ENCODE measurements at places on chromosomes 4 and X.

DNA sequence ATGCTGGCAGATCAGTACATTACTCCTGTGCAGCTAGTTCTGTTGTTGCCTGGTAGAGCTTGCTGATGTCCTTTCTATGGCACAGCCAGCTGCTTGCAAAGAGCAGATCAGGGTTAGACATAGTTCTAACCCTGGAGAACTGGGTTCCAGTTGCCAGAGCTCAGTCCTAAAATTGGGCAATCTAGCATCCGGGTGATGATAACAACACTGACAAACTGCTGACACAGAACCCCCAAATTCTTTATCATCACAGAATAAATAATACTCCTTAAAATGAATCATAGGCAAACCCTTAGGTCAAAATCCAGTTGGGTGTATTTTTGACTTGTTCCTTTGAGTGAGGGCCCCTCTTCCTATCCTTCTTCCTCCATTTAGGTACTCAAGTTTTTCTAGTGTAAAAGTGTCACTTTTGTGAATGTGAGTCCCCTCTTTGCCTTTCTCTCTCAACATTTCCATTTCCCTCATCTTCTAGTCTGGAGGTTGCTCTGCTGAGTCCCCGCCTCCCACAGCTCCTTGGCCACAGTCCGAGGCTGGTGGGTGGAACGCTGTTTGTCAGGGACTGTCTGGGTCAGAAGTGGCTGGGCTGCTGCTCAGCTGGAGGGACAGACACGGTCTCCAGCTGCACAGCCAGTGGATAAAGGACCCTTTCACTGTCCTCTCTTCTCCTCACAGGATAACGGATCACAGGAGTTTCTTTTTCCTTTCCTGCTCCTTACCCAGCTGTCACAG is 93.6 kb upstream of the RASGEF1B start:
- H3K27ac ChIP-seq = no peak overlapping the region
- no peaks in the 10 kb centered on the region for H3K27me3 ChIP-seq
- no peak overlapping the region for H3K4me3 ChIP-seq
- no peak for DNase-seq
- H3K36me3 ChIP-seq = no peaks in the 10 kb centered on the region
- peaks cover 15% of the 10 kb centered on the region for H3K4me1 ChIP-seq

- H3K4me3 ChIP-seq = no peak overlapping the region
- H3K4me1 ChIP-seq = no peaks in the 10 kb centered on the region
- DNase-seq = no peak
- no peak overlapping the region for H3K27ac ChIP-seq
- H3K36me3 ChIP-seq = peaks cover 13% of the 10 kb centered on the region
Observed at GRCh38 chrX:72142794-72143608, 11.3 kb upstream of the RTL5 start.

GRCh38 chr4:115332078-115332477 is 218.7 kb upstream of the NDST4 start:
- no peaks in the 10 kb centered on the region for H3K4me1 ChIP-seq
- no peak for DNase-seq

DNA sequence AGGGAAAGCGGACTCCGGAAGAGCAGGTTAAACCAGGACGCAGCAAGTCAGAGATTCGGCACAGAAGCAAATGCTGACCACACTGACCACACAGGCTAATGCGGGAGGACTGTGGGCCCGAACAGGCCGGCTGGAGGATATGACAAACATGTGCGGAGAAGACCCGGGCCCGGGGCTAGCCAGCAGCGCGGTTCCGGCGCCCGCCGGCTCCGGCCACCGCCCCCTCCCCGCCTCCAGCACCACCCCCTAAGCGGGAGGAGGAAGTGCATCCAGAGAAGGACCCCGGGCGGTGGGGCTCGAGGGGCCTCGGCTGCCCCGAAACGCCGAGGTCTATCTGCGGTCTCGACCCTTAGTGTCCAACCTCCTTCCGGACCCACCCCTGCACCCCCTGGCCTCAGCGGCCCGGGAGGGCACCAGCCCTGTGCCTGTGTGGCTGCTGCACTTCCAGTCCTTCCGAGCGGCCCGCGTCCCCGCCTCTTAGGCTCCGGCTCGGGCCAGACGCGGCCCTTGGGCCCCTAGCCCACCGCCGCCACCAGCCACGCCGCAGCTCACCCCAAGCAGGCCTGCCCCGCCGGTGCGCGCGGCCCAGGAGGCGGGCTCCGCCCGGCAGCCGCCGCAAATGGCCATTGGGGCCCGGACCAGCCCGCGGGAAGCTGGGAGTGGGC is 2.1 kb downstream of the ELOVL6 start:
- peak; percentile 83 for DNase-seq
- H3K36me3 ChIP-seq = peaks cover 10% of the 10 kb centered on the region
- H3K4me3 ChIP-seq = peak overlapping the region; percentile 90
- no peaks in the 10 kb centered on the region for H3K27me3 ChIP-seq

DNA sequence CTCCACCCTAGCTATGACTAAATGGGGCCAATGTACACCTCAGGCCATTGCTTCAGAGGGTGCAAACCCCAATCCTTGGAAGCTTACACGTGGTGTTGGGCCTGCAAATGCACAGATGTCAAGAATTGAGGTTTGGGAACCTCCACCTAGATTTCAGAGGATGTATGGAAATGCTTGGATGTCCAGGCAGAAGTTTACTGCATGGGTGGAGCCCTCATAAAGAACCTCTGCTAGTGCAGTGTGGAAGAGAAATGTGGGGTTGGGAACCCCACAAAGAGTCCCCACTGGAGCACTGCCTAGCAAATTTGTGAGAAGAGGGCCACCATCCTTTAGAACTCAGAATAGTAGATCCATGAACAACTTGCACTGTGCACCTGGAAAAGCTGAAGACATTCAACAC is 284.1 kb downstream of the ANTXR2 start:
- H3K4me1 ChIP-seq = no peaks in the 10 kb centered on the region
- peaks cover 52% of the 10 kb centered on the region for H3K36me3 ChIP-seq
- H3K4me3 ChIP-seq = no peak overlapping the region
- no peak for DNase-seq

- H3K4me1 ChIP-seq = peaks cover 8% of the 10 kb centered on the region
- H3K4me3 ChIP-seq = no peak overlapping the region
- H3K27ac ChIP-seq = no peak overlapping the region
- DNase-seq = no peak
- H3K27me3 ChIP-seq = no peaks in the 10 kb centered on the region
Observed at GRCh38 chr4:147583876-147584275, 33.3 kb upstream of the TMEM184C start.

GRCh38 chr4:141851246-141851891 is 215.0 kb downstream of the IL15 start:
- no peak overlapping the region for H3K27ac ChIP-seq
- DNase-seq = no peak
- no peaks in the 10 kb centered on the region for H3K4me1 ChIP-seq
- H3K27me3 ChIP-seq = no peaks in the 10 kb centered on the region
- H3K4me3 ChIP-seq = no peak overlapping the region

DNA sequence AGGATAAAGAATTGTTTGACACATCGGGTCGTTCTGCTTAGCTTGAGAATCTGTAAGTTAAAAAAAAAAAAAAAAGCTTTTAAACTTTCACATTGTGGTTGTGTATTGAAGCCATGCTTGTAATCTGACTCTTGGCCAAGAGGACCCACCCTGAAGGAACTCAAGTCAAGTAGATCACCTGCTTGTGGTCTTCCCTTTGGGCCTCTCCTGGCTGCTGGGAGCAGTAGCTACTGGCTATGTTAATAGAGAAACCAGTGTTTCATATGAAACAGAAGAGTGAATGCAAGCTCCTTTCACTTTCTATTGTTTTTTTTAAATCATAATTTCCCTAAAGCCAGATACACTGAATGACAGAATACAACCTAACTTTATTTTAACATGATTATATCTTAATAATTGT is 402.4 kb upstream of the NDST4 start:
- H3K36me3 ChIP-seq = no peaks in the 10 kb centered on the region
- H3K27me3 ChIP-seq = no peaks in the 10 kb centered on the region
- H3K4me1 ChIP-seq = peaks cover 4% of the 10 kb centered on the region
- no peak overlapping the region for H3K27ac ChIP-seq
- no peak for DNase-seq
- no peak overlapping the region for H3K4me3 ChIP-seq

DNA sequence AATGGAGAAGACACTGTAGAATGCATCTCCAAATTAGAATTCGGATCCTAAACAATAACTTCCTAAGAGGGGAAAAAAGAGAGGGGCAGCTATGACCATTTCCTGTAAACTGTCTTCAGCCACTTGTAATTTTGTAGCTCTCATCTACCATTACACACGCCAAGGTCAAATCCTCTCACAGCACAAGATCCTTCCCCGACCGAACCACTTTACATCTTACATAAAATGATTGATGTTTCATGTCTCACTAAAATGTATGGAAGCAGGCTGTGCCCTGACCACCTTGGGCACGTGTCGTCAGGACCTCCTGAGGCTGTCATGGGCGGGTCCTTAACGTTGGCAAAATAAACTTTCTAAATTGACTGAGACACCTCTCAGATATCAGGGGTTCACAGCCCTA is 24.1 kb upstream of the PBDC1 start:
- H3K27ac ChIP-seq = peak overlapping the region; percentile 96
- H3K4me3 ChIP-seq = peak overlapping the region; percentile 68
- no peaks in the 10 kb centered on the region for H3K36me3 ChIP-seq

- H3K4me1 ChIP-seq = no peaks in the 10 kb centered on the region
- peaks cover 6% of the 10 kb centered on the region for H3K36me3 ChIP-seq
- H3K27ac ChIP-seq = peak within 1 kb of the TSS; percentile 94
- peak; percentile 68 for DNase-seq
- peak within 1 kb of the TSS; percentile 89 for H3K4me3 ChIP-seq
- peaks cover 22% of the 10 kb centered on the region for H3K27me3 ChIP-seq
Observed at GRCh38 chrX:130401415-130402207, at the start of gene RBMX2. Gene RBMX2, plus strand, starts transcription at chrX:130401987. Its CDS starts 46 bp downstream, at chrX:130402033.

GRCh38 chr4:17489721-17490120 is 22.2 kb downstream of the QDPR start:
- no peak overlapping the region for H3K4me3 ChIP-seq
- no peak overlapping the region for H3K27ac ChIP-seq
- no peaks in the 10 kb centered on the region for H3K27me3 ChIP-seq
- no peak for DNase-seq
- peaks cover 45% of the 10 kb centered on the region for H3K36me3 ChIP-seq

DNA sequence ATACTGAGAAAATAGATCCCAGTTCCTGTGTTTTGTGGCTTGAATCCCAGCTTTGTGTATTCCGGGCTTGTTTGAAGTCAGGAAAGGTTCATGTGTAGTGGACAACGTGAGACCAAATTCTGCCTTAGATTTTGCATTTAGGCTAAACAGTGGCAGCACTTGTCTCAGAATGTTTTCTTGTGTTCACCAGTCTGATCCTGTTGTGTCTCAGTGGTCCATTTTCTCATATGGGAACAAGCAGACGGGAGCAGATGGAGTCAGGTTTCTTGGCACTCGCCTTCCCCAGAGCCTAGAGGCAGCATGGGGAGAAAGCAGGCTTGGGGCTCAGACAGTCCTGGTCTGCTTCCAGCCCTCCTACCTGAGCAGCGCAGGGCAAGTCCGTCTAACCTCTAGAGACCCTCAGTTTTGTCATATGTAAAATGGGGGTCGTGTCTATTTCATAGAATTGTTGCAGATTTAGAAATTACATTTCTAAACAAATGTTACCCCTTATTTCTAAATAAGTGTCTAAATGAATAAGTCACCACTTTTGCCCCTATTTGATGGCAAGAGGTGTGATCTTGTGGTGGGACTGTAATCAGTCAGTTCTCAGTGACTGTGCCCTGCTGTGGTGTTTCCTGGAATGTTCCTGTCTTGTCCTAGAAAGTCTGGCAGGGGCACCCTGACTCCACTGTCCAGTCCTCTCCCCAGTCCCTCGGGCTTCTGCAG is 28.3 kb upstream of the MSANTD1 start:
- no peak for DNase-seq
- H3K27me3 ChIP-seq = no peaks in the 10 kb centered on the region
- H3K4me1 ChIP-seq = no peaks in the 10 kb centered on the region
- H3K27ac ChIP-seq = no peak overlapping the region

- H3K27me3 ChIP-seq = no peaks in the 10 kb centered on the region
- peaks cover 73% of the 10 kb centered on the region for H3K36me3 ChIP-seq
- H3K4me3 ChIP-seq = no peak overlapping the region
- no peak for DNase-seq
- H3K27ac ChIP-seq = no peak overlapping the region
Observed at GRCh38 chr4:96744676-96745075, 904.8 kb downstream of the PDHA2 start.

GRCh38 chrX:105323928-105324327 is 103.4 kb upstream of the TEX13A start:
- no peak for DNase-seq
- H3K4me1 ChIP-seq = peaks cover 5% of the 10 kb centered on the region
- no peak overlapping the region for H3K4me3 ChIP-seq
- no peaks in the 10 kb centered on the region for H3K27me3 ChIP-seq
- H3K27ac ChIP-seq = no peak overlapping the region
- H3K36me3 ChIP-seq = no peaks in the 10 kb centered on the region

GRCh38 chr4:74474345-74475090 is 29.6 kb downstream of the AREG start:
- no peaks in the 10 kb centered on the region for H3K27me3 ChIP-seq
- no peak for DNase-seq
- H3K4me3 ChIP-seq = no peak overlapping the region
- peaks cover 7% of the 10 kb centered on the region for H3K4me1 ChIP-seq

DNA sequence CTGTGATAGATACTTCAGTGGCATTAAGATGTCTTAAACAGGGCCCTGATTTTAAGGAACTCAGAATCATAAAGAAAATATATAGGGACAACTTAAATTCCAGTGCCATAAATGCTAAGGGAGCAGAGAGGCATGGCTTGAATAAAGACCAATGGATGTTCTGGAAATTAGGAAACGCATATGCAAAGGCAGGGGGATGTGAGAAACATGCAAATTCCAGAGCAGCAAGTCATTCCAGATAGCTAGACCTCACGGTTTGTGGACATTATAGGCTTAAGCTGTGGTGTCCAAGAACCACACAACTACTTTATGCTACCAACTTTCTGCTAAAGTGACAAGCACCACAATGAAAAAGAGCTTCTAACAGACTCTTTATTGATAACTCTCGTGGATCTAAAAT is 132.6 kb upstream of the ANK2 start:
- H3K4me3 ChIP-seq = no peak overlapping the region
- H3K27ac ChIP-seq = peak overlapping the region; percentile 61
- no peaks in the 10 kb centered on the region for H3K36me3 ChIP-seq
- H3K4me1 ChIP-seq = peaks cover 25% of the 10 kb centered on the region
- H3K27me3 ChIP-seq = no peaks in the 10 kb centered on the region

DNA sequence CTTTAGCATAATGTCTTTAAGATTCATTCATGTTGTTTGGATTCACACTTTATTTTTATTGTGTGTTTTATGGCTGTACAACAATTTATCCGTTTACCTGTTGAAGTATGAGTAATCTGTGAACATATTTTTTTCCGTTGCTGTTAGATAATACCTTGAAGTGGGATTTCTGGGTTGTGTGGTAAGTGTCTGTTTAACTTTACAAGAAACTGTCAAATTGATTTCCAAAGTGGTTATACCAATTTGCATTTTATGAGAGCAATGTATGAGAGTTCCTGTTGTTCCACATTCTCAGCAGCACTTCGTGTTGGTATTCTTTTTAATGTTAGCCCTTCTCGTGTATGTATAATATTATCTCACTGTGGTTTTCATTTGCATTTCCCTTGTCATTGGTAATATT is 53.6 kb downstream of the USP53 start:
- H3K36me3 ChIP-seq = peaks cover 24% of the 10 kb centered on the region
- no peak for DNase-seq
- no peak overlapping the region for H3K4me3 ChIP-seq
- no peaks in the 10 kb centered on the region for H3K4me1 ChIP-seq
- no peak overlapping the region for H3K27ac ChIP-seq

GRCh38 chrX:30702736-30703135 is 49.5 kb downstream of the GK start:
- no peaks in the 10 kb centered on the region for H3K4me1 ChIP-seq
- no peaks in the 10 kb centered on the region for H3K36me3 ChIP-seq
- no peak overlapping the region for H3K4me3 ChIP-seq
- no peak overlapping the region for H3K27ac ChIP-seq
- no peaks in the 10 kb centered on the region for H3K27me3 ChIP-seq

GRCh38 chr4:40721730-40722171 is 28.0 kb upstream of the NSUN7 start:
- peaks cover 13% of the 10 kb centered on the region for H3K4me1 ChIP-seq
- no peaks in the 10 kb centered on the region for H3K27me3 ChIP-seq
